ENCODE measurements at places on chromosomes 11 and 22.

DNA sequence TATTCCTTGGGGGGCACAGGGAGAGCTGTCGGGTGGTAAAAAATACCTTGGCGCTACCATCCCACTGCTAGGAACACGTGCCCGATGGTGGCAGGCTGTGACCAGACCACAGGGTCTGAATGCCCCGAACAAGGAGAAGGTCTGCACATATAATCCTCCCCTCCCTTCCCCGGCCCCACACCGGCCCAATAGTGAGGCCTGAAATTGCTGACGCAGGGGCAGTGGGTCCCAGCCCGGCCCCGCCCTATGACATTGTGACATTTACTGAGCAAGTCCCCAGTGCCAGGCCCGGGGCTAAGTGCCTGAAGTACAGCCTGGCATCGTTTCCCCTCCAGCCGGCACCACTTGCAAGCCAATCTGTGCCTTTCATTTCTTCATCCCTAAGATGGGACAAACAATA is 19.5 kb downstream of the MN1 start:
- DNase-seq = no peak

- DNase-seq = no peak
These were observed 32.7 kb downstream of the ARHGAP42 start for GRCh38 chr11:100719809-100720221.

GRCh38 chr11:68020575-68020974 is 9.9 kb upstream of the NDUFS8 start:
- no peak for DNase-seq

- DNase-seq = no peak
These were observed 67.4 kb upstream of the PITPNB start for GRCh38 chr22:27986459-27986858.

- DNase-seq = no peak
These were observed 672.5 kb downstream of the BRD1 start for GRCh38 chr22:49155039-49155769.

- no peak for DNase-seq
These were observed 15.7 kb downstream of the KCNA4 start for GRCh38 chr11:30000986-30001750.

Data from stimulated activated CD8-positive, alpha-beta memory T cell treated with anti-CD3 and anti-CD28 coated beads, Interleukin-4, amount 100 ng/mL, for 4 hours (primary cell).